ENCODE measurements at places on chromosomes 2 and 18. TPM values are rescaled to one million over a fixed set of nuclear protein-coding genes. Genes with fewer than 3 reads are reported as not detected.
A peak's percentile ranks its signal among the peaks of the same experiment; 100 is the strongest.

Gene KIF5C
- 18.6 TPM for total RNA-seq

Gene BMP10
- total RNA-seq, result not detected

Gene ATOH8
- total RNA-seq, result not detected

Gene IL36G
- total RNA-seq, result not detected

DNA sequence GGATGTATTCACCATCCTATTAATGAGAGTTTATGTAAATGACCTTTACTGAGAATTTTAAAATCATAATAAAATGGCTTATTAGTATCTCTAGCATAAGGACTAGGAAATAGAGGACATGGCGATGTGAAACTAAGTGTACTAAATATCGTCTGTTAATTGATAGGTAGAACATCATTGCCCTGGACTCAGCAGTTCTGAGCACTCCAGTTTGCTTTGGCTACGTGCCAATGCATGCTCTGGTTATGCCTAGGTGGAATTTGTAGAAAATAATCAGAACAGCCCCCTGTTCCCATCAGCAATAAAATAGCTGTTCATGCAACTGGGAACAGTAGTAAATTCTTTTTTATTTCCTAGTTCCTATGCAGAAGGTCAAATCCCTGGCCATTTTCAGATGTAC, 247.8 kb downstream of the DOK6 start:
- DNase-seq, result no peak

GRCh38 chr18:77119851-77120491, 12.6 kb downstream of the MBP start:
- no peak for DNase-seq

DNA sequence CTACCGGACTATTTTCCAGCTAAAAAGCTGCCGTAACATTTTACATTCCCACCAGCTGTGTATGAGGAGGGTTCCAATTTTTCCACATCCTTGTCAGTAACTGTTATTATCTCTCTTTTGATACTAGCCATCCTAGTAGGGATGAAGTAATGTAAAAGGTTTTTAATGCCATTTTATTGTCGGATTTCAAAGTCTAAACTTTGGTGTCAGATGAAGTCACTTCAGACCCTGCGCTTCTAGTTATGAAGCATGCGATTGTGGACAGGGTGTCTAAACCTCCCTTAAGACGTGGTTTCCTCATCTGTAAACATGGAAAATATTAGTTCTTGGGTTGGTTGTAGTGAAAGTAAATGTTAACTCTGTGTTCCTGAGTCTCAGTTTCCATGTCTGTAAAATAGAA, 4.7 kb downstream of the DGKD start:
- DNase-seq, result no peak

- peak; percentile 54 for DNase-seq
Measured at GRCh38 chr2:7190587-7191324, 273.5 kb downstream of the RNF144A start.

DNA sequence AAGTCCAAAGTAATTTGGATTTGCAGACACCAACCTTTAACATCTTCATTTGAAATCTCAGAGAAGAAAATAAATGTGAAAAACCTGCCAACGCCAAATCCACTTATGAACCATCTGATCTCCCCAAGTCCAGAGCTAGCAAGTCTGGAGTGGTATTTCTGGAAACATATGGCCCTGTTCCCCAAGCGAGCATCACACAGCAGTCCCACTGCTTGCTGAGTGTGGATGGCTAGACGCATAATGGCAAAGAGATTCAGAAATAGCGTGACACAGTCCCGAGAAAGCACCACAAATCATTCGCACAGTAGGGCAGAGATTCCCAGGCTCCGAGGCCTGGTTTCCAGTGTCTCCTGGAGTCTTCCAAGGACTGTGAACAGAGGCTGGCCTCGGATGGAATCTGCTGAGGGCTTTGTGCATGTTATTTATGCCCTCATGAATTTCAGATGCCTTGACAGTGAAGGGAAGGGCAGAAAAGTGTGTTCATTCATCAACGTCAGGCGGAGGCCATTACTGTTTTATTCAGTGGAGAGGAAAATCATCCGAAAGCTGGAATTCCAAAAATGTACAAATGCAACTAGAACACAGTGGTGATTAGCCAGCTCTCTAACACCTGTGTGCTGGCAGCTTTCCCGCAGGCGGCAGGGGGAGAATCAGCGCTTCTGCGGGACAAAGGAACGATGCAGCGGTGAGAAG, 417.0 kb downstream of the EIPR1 start:
- DNase-seq, result no peak

- no peak for DNase-seq
Measured at GRCh38 chr2:218244204-218244603, 16.6 kb upstream of the GPBAR1 start.

- DNase-seq, result peak; percentile 86
Measured at GRCh38 chr2:74334931-74335333, 8.3 kb downstream of the SLC4A5 start.

- peak; percentile 10 for DNase-seq
Measured at GRCh38 chr18:58438161-58438957, 190.5 kb downstream of the ALPK2 start.

DNA sequence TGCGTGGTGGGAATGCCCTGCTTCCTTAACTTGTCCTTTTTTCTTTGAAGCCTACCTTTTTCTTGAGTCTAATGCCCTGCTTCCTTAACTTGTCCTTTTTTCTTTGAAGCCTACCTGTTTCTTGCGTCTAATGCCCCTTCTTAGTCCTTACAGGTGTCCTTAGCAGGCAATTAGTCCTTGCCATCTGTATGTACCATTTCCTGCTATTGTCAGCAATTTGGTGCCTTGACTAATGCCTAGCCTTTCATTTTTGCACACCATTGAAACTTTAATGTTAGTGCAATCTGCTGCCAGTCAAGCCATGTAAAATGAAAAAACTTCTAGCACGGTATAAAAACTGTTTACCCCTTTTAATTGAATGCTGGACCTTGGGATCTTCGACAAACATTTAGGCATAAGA, 4.3 kb downstream of the KDM3A start:
- no peak for DNase-seq
